NCI-H524 (cell line): ENCODE measurements at places on chromosomes 5 and 9.

DNA sequence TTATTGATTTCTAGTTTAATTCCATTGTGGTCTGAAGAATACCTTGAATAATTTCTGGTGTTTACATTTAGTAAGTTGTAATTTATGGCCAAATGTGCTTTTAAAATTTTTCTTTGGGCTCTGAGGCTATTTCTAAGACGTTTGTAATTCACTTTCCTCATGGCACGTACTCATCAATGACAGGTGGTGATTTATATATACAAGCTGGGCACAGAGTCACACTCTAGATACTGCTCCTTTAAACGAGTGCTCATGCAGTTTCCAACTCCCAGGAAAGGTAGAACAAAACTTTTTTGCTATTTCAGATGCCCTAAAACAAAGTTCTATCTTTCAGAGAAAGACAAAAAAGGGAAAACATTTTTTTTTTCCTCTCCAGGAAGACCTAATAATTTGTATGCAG, 146.9 kb downstream of the AUH start:
- no peak for DNase-seq

DNA sequence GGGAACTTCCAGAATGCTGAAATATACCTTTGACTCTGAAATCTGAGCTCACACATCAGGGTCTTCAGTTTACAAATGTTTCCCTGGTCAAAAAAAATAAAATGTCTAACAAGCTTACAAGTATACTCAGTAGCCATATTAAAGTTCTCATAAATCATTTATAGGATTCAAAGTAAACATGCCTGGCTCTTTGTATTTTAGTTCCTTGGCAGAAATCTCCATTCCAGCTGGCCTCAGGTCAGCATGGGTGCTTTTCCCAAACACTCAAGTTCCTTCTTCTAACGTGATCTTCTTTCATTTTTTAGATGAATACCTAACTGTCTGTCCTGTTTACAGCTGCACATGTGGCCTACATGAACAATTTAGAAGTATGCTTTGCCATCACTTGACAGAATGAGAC, 263.2 kb downstream of the GAS1 start:
- no peak for DNase-seq

- DNase-seq, result no peak
Measured at GRCh38 chr5:110896901-110897300, 158.1 kb downstream of the SLC25A46 start.

DNA sequence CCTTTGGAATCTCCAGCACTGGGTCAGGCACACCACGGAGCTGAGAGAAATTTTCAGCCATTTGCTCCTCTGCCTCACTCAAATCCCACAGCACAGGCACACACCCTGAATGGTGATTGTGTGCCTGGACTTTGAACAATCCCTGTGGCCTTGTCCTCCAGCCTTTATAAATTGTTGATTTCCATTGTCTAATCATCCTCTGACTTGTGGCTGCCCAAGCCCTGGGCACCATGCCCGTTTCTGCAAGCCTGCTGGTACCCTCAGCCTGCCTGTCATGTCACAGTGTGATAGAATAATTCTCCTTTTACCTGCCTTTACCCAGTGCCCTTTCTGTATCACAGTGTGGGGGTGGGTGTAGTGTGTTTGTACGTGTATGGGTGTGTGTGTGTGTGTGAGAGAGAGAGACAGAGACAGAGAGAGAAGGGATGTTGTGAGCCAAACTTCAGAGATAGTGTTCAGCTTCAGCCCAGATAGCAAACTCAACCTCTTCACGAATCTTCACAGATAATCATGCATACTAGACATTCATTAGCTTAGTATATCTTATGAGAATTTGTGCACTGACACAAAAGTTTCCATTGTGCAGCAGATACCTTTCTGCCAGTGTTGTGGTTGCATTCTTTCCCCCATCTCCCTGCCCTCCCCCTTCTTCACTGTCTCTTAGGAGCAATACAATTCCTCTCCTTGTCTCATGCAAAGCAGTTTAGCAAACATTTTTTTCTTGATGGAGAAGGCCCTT, 27.8 kb upstream of the SLC44A1 start:
- no peak for DNase-seq

DNA sequence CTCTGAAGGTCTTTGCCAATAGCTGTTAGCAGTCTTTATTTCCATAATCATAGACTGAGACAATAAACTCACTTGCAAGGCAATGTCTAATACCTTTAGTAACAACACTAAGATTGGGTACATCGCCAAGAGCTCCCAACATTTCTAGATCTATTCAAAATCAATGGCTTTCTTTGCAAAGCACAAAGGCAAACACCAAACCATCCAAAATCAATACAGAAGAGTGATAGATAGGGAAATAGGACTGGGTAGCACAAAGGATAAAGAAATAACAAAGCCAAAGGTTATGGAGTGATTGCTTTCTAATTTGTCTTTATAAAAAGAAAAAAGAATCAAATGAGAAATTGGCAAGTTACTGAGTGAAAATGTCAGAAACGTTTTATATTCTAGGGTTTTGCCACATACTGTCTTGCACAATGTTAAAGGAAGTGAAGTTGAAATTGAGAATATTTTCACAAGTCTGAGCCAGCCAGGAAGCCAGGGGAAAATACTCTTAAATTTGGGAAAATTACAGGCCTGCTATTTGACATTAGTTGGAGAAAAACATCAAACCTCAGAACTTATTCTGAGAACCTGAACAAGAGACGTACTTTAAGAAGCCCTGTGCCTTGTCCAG, 53.3 kb upstream of the LHFPL2 start:
- no peak for DNase-seq

DNA sequence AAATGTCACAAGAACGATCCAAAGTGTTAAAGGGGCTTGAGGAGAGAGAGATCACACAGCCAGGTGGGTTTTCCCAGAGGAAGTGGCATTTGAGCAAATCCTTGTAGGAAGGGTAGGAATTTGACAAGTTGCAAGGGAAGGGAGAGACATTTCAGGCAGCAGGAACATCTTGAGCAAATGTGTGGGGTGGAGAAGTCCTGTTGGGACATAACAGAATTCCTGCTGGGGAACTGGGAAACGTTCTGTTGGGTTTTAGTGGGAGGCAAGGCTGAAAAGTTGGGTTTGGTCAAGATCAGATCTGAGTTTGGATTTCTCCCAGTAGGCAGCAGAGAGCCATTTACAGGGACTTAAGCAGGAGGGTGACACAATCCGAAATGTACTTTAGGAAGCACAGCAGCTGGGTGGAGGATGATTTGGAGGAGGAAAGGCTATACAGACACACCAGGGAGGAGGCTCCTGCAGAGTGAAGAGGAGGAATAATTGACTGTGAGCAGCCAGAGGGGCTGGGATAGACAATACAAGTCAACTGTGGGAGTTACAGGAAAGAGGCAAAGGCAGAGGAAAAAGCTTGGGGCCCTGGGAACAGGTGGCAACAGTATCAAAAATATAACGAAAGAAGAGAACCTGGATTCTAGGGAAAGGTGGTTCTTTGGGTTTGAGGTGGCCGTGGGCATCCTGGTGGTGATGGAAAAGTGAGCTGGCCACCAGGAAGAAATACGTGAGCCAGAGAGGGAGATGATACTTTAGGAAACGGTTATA, 3.1 kb upstream of the ZSWIM6 start:
- DNase-seq, result no peak

GRCh38 chr5:127419683-127420257, 97.7 kb upstream of the PRRC1 start:
- no peak for DNase-seq

- no peak for DNase-seq
Measured at GRCh38 chr5:35956429-35956828, 18.0 kb upstream of the CAPSL start.

DNA sequence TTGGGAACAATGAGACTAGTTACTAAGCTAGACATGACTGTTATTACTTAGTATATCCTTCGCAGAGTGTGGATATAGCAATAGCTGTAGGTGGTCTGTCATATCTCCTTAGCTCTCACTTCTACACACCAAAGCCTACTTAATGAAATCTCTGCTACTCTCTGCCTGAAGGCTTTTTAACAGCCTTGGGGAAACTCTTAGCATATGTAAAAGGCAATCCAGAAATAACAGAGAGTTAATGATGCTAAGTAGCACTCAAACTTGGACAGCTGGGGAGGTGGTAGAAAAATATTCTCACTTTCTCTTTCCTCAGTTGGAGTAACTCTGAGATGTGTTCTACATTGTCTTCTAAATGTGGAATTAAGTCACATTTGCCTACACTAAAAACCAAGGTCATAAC, 30.2 kb upstream of the C6 start:
- DNase-seq, result no peak

GRCh38 chr5:62005551-62005950, 300.5 kb upstream of the KIF2A start:
- no peak for DNase-seq

- no peak for DNase-seq
Measured at GRCh38 chr5:35324679-35325078, 94.4 kb upstream of the PRLR start.

DNA sequence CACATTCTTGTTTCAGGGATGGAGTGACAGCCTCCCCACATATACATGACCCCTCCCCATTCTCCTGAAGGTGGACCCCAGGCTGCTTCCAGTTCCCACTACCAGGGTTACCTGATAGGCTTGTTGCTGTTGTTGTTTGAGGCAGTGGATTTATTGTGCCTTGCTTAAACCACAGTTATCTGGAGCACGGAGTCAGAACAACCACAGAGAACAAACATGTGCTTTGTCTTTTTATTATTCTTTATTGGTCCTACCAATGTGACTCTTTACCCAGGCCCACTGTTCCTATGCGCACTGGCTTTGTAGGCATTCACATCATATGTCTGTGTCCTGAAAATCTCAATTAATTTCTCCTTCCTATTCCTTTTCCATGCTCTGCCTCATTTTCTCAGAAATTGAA, 41.2 kb upstream of the IPPK start:
- no peak for DNase-seq

- no peak for DNase-seq
Measured at GRCh38 chr5:139742173-139742903, 53.3 kb upstream of the PSD2 start.

DNA sequence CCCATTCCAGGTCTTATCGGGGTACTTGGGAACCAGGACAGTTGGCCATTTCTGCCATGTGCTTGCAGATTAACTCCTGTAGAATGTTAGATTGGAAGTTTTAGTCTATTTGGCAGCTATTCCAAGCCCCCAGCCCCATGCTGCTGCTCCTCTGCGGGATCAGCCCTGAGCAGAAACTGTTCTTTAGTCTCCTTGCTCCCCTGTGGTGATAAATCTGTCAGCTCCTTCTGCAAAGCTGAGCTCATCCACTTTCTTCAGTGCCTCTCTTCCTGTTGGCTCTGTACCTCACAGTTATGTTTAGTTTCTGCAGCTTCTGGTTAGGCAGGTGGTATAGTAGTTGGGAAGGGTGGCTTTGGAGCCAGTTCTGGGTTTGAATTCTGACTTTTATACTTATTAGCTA, 170.4 kb downstream of the GRIA1 start:
- no peak for DNase-seq

DNA sequence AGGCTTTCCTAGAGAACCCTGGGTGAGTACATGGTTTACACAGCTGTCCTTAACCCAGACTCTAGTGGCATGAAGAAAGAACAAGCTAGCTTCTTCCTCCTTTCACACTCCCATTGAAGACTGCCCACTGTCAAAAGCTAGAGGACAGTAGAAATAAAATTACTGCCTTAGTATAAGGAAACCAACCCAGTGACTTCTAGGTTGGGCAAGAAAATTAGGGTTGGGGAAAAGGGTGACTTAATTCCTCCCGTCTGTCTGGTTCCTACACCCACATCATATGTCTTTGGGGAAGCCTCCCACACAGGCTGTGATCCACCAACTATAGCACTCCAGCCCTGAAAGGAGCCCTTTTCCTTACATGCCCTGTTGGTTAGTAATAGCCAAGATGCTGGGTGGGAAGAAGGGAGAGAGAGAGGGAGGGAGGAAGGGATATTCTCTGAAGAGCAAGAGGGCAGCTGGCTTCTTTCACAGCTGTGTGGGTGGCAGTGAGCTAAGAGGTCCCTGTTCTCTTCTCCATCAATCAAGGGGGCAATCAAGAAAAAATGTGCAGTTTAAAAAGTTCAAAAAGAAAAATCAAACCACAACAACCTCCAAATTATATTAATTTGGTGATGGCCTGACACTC, 21.7 kb downstream of the HBEGF start:
- DNase-seq, result no peak

DNA sequence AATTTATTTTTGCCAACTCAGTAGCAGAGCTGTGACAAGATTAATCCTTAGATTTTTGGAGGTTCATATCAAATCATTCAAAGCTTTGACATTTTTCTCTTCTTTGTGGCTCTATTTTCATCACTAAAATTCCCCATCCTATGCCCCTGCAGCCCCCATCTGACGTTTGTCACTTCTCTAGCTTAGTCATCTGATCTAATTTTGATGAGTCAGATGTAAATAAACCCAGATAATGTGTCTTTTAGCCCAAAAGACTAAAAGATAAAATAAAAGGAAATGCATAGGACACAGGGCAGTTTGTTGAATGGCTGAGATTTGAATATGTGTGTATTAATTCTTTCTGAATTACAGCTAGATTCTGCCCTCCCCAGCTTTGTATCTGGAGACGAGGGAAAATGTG, 897 bp upstream of the HSPB3 start:
- DNase-seq, result no peak

DNA sequence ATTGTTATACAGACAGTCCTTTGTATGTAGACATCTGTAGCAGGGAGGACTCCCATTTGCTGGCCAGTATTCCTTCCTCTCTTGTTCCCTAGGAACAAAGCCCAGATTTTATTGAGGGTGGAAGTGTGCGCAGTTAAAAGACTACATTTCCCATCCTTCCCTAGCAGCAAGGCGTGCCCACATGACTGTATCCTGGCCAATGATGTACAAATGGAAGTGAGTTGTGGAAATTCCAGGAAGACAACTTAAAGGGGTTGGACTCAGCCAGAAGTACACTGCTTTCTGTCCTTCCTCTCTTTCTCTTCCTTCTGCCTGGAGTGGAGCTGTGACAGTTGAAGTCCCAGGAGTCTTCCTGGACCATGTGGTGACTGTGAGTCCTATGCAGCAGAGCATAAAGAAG, 89.0 kb downstream of the HRH2 start:
- DNase-seq, result peak; percentile 2

DNA sequence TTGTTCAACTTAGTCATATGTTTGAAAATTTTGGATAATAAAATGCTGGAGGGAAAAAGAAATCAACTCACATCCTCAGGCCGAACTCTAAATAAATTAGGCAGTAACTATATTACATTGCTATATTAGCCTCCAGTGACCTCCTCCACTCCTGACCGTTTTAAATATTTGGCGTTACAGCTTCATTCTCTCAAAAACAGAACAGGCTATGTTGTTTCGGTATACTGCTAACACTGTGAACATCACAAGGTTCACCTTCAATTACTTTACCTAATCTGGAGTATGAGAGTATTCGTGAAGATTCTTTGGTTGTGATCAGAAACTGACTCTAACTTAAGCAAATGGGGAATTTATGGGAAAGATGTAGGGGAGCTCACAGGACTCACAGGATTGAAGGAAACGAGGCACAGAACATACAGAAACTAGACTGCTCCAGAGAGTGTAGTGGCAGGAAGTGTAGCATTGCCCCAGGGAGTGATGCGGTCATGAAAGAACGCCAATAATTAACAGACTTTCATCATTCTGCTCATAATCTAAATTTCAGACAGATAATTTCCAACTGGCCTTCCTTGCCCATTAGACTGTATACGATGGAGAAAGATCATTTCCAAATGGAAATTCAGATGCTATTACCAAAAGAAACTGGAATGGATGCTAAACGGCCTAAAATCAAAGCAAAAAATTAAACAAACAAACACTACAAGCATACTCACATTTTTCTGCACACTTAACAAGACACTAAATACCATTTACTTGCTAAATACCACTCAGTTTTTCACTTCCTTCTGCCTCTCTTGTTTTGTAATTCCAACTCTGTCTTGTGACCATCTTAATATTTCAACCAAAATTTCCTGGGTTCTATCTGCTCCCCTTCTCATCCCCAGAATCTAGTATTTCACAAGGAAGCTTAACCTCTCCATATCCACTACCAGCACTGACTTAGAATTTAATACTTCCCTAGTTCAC, 110.1 kb upstream of the LPAR1 start:
- DNase-seq, result no peak
